ENCODE measurements at places on chromosomes 2 and 18. TPM values are rescaled to one million over a fixed set of nuclear protein-coding genes. Genes with fewer than 3 reads are reported as not detected.

GRCh38 chr18:32553640-32554365 is 83.1 kb upstream of the GAREM1 start:
- no peak overlapping the region for H3K4me3 ChIP-seq
- H3K4me1 ChIP-seq = no peaks in the 10 kb centered on the region
- no peaks in the 10 kb centered on the region for H3K36me3 ChIP-seq
- peaks cover 1% of the 10 kb centered on the region for H3K27me3 ChIP-seq

SERPINB12 gene
- not detected for total RNA-seq

EPHA4 gene
- 6.3 TPM for total RNA-seq

GRCh38 chr2:9558948-9559381 is 3.3 kb upstream of the ADAM17 start:
- H3K27me3 ChIP-seq = no peaks in the 10 kb centered on the region
- H3K36me3 ChIP-seq = peaks cover 8% of the 10 kb centered on the region
- H3K27ac ChIP-seq = no peak overlapping the region

DNA sequence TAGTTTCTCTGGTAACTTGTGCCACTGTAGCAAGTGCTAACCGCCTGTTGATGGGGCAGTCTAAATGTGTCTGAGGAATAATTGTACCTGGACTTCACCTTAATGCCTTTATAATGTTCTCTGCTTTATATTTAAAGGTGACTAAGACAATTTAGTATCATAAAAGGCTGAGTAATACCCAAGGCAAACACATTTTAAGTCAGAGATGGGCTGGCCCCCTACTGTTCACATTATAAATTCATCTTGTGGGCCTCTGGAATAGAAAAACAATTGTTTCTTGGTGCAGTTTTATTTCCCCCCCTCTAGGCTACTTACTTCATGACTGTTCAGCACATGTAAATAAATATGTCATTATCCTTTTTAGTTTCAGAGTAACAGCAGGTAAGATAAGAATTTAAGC is 559.3 kb upstream of the PIK3C3 start:
- H3K4me1 ChIP-seq = no peaks in the 10 kb centered on the region
- no peaks in the 10 kb centered on the region for H3K27me3 ChIP-seq
- no peaks in the 10 kb centered on the region for H3K36me3 ChIP-seq
- H3K4me3 ChIP-seq = no peak overlapping the region
- no peak overlapping the region for H3K27ac ChIP-seq
- no peak for DNase-seq

TMEFF2 gene
- total RNA-seq = not detected

HOXD4 gene
- total RNA-seq = not detected

GRCh38 chr2:182836451-182836850 is 30.0 kb downstream of the FRZB start:
- no peaks in the 10 kb centered on the region for H3K4me1 ChIP-seq
- no peak overlapping the region for H3K27ac ChIP-seq
- H3K4me3 ChIP-seq = no peak overlapping the region
- no peaks in the 10 kb centered on the region for H3K36me3 ChIP-seq

DNA sequence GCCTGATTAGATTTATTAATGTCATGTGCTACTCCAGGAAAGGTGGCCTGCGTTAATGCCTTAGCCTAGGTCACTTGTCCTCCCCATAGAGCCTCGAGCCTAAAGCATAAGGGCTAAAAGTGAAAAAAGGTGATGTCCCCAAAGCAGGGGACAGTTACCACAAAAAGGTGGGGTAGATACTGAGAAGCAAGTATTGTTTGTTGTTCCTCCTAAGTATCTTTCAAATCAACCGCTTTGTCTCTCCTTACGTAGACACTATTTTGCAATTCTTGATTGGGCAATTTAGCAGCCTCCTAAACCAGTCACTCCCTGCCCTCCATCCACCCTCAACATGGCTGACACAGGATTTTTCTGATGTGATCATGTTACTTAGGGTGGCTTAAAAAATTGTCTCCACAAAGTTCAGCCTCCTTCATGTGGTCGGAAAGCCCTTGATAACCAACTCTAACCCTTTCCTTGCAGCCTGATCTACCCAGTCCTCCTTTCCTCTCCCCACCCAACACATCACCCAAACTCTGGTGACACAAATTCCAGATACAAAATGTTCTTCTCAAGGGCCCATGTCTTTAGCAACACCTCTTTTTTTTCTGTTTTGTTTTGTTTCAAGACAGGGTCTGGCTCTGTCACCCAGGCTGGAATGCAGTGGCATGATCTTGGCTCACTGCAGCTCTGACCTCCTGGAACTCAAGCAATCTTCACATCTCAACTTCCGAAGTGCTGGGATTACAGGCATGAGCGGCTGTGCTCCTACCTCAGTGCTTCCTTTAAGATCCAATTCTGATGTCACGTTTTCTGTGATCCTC is 6.9 kb downstream of the INHA start:
- no peak overlapping the region for H3K27ac ChIP-seq
- H3K4me3 ChIP-seq = no peak overlapping the region
- no peaks in the 10 kb centered on the region for H3K4me1 ChIP-seq
- H3K27me3 ChIP-seq = peaks cover 11% of the 10 kb centered on the region
- no peaks in the 10 kb centered on the region for H3K36me3 ChIP-seq
- DNase-seq = no peak

FOXI3 gene
- not detected for total RNA-seq

DNA sequence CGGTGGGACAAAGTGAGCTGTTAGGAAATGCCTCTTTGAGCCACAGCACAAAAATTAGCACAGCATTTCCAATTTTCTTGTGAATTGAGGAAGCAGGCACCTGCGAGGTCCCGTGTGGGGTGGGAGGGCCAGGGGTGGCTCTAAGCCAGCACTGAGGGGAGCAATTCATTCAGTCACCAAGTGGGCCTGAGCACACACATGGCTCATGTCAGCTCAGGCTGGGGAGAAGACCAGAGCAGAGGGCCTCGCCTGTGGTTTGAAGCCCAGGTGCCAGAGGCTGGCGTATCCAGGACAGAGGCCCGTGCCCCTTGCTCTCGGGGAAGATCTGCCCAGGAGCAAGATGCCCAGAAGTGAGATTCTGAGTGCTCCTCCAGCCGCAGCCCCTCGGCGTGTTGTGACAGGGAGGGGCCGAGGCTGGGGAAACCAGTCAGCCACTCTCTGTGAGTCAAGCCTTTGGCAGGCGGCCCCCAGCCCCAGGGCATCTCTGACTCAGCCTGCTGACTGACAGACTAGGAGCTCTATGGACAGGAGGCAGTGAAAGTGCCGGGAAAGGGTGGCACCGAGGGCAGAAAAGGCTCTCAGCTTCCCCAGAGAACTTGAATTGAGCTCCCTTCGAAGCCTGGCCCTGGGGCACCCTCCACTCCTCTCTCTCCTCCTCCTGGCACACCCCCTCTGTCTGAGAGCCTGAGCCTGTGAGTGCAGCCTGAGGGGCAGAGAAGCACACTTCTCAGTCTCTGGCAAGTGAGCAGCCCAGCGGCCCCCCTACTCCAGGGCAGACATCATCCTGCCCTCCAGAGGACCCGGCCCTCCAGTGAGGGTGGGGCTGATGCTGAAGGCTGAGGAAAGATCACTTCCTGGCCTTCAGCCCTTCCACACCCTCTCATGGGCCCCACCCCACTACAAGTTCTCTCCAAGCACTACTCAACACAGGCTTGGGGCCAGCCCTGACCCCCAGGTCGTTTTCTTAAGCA is 32.3 kb downstream of the CYP26B1 start:
- no peak overlapping the region for H3K4me3 ChIP-seq
- peaks cover 2% of the 10 kb centered on the region for H3K27me3 ChIP-seq
- no peak overlapping the region for H3K27ac ChIP-seq
- DNase-seq = no peak
- no peaks in the 10 kb centered on the region for H3K4me1 ChIP-seq

- H3K36me3 ChIP-seq = no peaks in the 10 kb centered on the region
- peaks cover 3% of the 10 kb centered on the region for H3K27me3 ChIP-seq
- no peaks in the 10 kb centered on the region for H3K4me1 ChIP-seq
- H3K27ac ChIP-seq = no peak overlapping the region
These were observed 57.8 kb upstream of the MAP3K20 start for GRCh38 chr2:173017646-173018420.

- no peaks in the 10 kb centered on the region for H3K27me3 ChIP-seq
- DNase-seq = no peak
- H3K36me3 ChIP-seq = no peaks in the 10 kb centered on the region
- H3K4me3 ChIP-seq = no peak overlapping the region
These were observed 56.8 kb upstream of the TTN start for GRCh38 chr2:178863856-178864620.

DNA sequence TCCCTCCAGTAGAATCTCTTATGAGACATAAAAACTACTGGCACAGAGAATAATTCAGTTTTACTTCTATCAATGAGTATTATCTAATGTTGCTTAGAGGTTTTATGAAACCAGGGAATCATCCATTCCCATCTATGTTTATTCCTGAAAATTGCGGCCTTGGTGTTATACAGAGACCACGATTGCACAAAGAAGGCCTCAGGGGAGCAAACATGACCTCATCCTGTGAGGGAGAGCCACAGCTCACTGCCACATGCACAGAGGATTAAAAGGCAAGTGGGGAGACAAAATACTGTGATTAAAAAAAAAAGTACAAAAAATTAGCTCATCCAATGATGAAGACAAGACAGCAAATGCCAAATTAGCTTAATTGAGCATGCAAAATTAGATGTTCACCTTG is 111.8 kb upstream of the SLC35G4 start:
- no peaks in the 10 kb centered on the region for H3K4me1 ChIP-seq
- no peak overlapping the region for H3K27ac ChIP-seq
- H3K36me3 ChIP-seq = no peaks in the 10 kb centered on the region
- no peak overlapping the region for H3K4me3 ChIP-seq
- H3K27me3 ChIP-seq = no peaks in the 10 kb centered on the region

- no peak overlapping the region for H3K27ac ChIP-seq
- no peaks in the 10 kb centered on the region for H3K27me3 ChIP-seq
- no peak for DNase-seq
- H3K36me3 ChIP-seq = no peaks in the 10 kb centered on the region
- no peaks in the 10 kb centered on the region for H3K4me1 ChIP-seq
These were observed 352.5 kb upstream of the ZNF521 start for GRCh38 chr18:25704494-25704893.

GRCh38 chr18:54020156-54020745 is 204.2 kb downstream of the MBD2 start:
- no peak for DNase-seq
- no peaks in the 10 kb centered on the region for H3K4me1 ChIP-seq
- peaks cover 1% of the 10 kb centered on the region for H3K27me3 ChIP-seq
- no peaks in the 10 kb centered on the region for H3K36me3 ChIP-seq
- H3K27ac ChIP-seq = no peak overlapping the region

LHCGR gene
- total RNA-seq = not detected

GRCh38 chr2:68885074-68885810 is 14.0 kb upstream of the BMP10 start:
- no peaks in the 10 kb centered on the region for H3K36me3 ChIP-seq
- no peak overlapping the region for H3K27ac ChIP-seq

SKA1 gene
- 46.0 TPM for total RNA-seq

DNA sequence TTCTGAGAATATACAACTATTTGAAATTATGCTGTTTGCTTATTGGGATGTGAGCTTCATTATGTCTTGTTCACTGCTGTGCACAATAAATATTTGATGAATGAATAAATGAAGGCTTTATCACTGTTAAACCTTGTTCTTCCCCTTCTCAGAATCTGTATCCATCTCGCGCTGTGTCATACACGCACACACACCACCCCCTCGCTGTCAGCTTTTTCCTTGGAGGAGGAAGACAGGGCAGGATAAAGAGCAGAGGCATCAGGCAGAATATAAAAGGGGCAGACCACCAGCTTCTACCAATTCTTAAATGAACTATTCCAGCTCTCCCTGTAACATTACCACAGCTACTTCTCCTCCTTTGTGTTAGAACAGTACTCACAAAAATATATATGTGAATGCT is 75.0 kb downstream of the CD226 start:
- H3K4me3 ChIP-seq = no peak overlapping the region
- peaks cover 44% of the 10 kb centered on the region for H3K36me3 ChIP-seq
- no peak overlapping the region for H3K27ac ChIP-seq
- H3K27me3 ChIP-seq = no peaks in the 10 kb centered on the region

DNA sequence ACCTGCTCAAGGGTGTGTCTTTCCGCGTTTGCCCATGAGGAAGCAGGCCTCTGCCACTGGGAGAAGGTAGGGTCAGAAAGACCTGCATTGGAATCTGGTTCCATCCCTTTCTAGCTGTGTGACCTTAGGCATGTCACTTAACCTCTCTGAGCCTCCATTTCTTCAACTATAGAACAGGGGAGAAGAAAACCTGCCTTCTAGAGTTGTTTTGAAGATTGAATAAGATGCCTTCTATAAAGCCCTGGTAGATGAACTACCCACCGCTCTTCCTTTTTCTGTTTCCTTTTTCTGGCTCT is 507 bp downstream of the NAT8 start:
- no peak overlapping the region for H3K4me3 ChIP-seq
- peaks cover 12% of the 10 kb centered on the region for H3K27me3 ChIP-seq
- no peak for DNase-seq
- no peaks in the 10 kb centered on the region for H3K4me1 ChIP-seq

- no peak overlapping the region for H3K27ac ChIP-seq
- no peak for DNase-seq
- peaks cover 2% of the 10 kb centered on the region for H3K4me1 ChIP-seq
- no peak overlapping the region for H3K4me3 ChIP-seq
These were observed 165.9 kb upstream of the MEX3C start for GRCh38 chr18:51363384-51363783.

DNA sequence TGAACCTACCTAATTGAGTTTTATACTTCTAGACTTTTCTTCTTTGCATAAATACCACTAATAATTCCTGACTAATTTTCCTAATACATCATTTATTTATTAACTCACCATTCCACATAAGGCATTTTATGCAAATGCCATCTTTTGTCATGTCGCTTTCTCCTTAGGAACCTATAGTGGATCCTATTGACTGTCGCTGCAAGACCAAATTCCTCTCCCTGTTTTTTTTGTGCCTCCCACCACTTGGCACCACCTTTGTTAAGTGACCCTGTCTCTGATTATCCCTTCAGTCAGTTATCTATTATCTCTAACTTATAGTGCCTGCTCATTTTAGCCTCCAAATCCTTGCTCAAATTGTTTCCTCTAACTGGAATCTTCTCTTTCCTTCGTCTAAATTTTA is 19.5 kb downstream of the UNC80 start:
- DNase-seq = no peak
- no peaks in the 10 kb centered on the region for H3K27me3 ChIP-seq
- peaks cover 18% of the 10 kb centered on the region for H3K4me1 ChIP-seq
- no peaks in the 10 kb centered on the region for H3K36me3 ChIP-seq
- no peak overlapping the region for H3K27ac ChIP-seq

FBXO41 gene
- total RNA-seq = 15.2 TPM

LOXHD1 gene
- not detected for total RNA-seq

DNA sequence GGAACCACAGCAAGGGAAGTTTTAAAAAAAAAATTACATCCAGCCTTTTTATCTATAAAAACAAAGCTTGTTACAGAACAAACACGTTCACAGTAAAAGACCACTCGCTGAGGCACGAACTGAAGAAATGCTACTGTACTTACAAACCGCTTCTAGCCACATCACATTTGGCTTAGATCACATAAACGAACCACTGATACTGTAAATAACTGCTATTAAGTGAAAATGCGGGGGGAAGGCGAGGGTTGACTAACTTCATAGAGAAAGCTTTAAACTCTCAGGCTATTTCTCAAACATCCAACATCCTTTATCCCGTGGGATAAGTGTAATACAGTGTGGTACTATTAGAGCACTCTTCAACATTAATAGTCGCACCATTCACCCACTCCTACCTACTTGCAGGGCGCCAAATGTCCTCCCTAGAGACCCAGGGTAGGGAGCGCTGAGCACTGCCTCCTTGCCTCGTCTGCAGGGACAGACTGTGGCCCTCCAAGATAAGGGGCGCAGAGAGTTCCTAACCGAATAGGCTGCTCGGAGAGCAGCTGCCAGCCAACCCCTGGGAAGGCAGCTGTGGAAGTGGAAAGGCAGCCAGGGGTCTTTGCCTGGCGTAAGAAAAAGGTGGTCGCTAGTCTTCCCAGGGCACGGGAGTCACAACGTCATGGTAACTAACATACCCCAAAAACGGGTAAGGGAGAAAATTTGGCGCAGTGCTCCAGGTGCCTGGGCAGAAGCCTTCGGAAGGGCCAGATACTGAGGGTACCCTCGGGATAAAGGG is 854 bp downstream of the GPR155 start:
- peak overlapping the region; percentile 93 for H3K4me3 ChIP-seq
- DNase-seq = peak; percentile 52
